AG09309 (cell line): ENCODE measurements at places on chromosomes 1 and 21.
A peak's percentile ranks its signal among the peaks of the same experiment; 100 is the strongest.

- DNase-seq = no peak
These were observed 123.4 kb upstream of the KCNK1 start for GRCh38 chr1:233490488-233490887.

DNA sequence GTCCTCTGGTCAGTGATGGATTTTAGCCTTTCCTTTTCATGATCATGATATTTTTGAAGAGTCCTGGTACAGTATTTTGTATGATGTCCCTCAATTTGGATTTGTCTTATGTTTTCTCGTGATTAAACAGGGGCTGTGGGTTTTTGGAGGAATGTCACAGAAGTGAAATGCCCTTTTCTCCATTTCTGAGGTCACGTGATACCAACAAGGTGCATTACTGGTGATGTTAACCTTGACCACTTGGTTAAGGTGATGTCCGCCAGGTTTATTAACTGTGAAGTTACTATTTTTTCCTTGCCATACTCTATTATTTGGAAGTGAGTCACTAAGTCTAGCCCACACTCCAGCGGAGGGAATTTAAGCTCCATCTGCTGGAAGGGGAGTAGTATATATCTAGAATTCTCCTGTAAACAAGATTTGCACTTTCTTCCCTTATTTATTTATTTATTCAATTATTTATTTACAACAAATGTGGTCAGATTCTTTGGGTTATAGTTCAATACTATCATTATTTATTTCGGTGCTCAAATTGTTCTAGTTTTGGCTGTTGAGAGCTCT lies 123.4 kb downstream of the HIVEP3 start:
- no peak for DNase-seq

GRCh38 chr1:214445831-214446614 lies 105.4 kb downstream of the PTPN14 start:
- DNase-seq = peak; percentile 94

GRCh38 chr1:33823830-33824229 lies 40.0 kb upstream of the HMGB4 start:
- DNase-seq = no peak

- DNase-seq = no peak
These were observed 5.2 kb downstream of the GFI1 start for GRCh38 chr1:92481599-92481925.
